ENCODE measurements at places on chromosomes 2 and 18.

GRCh38 chr18:58117786-58118403 is 73.9 kb downstream of the NEDD4L start:
- no peak for DNase-seq

DNA sequence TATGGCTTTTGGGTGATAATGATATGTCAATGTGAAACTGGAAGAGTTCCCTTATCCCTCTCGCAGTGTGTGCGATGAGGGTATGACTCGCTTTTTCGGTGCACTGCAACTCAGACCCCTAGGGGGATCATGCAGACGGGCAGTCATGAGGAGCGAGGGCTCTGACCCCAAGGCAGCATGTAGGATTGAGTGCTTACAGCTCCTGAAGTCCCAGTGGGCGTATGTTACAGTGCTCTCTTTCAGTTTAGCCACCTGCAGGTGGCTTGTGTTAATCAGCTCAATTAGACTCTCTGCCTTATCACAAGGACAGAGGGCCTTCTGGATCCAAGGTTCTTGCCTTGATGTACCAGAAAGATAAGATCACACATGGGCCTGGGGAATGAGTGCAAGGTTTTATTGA is 1269.9 kb upstream of the GYPC start:
- DNase-seq, result no peak

DNA sequence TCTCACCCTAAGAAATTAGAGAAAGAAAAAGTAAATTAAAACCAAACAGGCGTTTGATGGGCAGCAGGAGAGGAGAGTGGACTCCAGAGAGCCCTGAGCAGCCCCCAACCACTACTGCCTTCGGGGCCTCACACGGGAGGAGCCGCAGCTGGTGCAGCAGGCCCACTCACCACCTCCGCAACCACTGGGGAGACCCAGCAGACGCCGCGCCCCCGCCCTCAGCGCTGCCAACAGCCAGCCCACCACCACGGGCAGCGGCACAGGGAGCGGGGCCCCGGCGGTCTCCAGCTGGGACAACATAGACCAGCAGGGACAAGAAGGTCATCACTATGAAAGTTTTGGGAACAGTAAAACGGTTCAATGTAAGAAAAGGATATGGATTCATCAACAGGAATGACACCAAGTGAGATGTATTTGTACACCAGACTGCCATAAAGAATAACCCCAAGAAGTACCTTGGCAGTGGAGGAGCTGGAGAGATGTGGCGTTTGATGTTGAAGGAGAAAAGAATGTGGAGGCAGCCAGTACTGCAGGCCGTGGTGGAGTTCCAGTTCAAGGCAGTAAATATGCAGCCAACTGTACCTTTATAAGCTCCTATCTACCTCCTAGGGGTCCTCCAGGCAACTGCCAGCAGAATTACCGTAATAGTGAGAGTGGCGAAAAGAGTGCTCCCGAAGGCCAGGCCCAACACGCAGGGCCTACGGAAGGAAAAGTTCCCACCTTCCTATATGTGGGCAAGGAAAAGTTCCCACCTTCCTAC is 76.5 kb downstream of the OLA1 start:
- DNase-seq, result no peak

GRCh38 chr2:53442783-53443182 is 324.8 kb upstream of the CHAC2 start:
- no peak for DNase-seq

GRCh38 chr2:16141641-16141921 is 201.2 kb downstream of the MYCN start:
- no peak for DNase-seq

- DNase-seq, result no peak
Measured at GRCh38 chr2:225493420-225494099, 94.0 kb downstream of the NYAP2 start.

DNA sequence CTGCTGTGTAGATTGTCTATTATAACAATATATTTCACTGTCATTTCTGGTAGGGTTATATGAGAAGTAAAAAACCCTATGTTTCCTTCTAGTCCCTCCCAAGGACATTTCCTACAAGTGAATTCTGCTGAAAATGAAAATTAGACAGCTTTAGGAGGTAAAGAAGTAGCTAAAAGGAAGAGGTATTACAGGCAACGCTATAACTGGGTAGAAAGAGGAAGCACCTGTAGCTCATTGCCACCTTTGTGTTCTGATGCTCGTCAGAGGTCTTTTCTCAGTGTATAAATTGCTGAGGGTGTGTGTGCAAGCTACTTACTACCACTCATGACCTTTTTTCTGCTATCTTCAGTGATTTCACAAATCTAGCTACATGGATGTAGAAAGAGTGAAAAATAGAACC is 1.4 kb downstream of the DNAJC10 start:
- no peak for DNase-seq

- no peak for DNase-seq
Measured at GRCh38 chr2:99433340-99433739, 56.5 kb downstream of the REV1 start.

DNA sequence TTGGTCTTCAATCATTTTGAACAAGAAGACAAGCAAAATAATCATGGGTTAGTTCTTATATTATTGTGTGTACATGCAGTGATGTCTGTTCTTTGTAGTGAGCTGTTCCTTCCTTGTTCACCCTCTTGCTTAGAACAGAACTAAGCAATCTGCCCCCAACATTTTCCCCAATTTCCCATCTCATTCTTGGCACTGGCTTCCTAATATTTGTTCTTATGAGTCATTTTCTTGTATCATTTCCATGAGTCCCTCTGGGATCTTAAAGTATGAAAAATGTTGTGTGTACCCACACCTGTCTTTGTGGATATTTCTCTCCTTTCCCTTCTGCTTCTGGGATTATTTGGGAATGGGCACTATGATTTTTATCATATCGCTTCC is 3.5 kb upstream of the IL1B start:
- DNase-seq, result no peak

DNA sequence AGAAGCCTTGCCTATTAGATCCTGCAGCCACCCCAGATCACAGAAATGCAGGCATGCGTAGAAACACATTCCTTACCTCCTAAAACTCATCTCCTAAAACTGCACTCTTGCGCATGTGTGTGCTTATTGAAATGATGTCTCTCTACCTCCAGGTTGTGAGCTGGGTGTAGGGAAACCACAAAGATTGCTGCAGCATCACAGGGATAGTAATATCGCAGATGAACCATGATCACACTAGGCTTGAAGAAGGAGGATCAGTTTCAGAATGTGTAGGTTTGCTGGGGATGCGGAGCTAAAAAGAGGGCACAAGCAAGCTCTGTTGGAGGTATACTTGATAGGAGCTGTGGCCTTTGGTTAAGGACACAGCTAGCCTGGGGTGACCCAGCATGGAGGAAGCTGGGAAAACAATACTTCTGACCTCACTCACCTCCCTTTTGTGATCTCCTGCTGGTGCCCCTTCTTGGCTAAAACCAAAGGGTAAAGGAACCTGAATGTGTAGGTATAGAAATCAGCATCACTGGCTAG is 118.8 kb downstream of the SETBP1 start:
- no peak for DNase-seq

DNA sequence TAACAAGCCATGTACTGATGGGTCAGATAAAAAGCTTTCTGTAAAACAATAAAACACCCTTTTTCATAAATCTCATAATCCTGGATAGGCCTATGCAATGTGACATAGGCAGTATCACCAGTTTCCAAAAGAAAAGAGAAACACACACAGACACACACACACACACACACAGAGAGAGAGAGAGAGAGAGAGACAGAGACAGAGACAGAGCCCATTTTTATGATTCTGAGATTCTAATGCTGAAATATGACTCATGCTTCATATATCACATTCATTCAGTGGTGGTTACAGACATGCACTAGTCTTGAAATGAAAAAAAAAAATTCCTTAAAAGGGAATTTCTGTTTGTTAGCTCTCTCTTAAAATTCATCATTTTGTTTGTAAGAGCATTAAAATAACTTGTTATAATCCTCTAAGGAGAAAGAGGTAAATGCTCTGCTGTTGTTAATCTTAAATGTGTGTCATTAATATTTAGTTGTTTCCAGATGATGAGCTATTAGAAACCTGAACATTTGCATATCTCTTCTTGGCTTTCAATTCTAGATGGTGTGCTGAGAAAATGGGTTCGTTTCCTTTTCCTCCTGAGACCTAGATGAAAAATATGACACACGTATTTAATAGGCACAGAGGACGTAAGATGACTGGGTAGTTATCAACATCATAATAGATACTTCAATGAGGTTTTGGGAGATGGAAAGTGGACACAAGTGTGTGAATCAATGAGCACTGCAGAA is 1598.7 kb upstream of the ACVR2A start:
- no peak for DNase-seq

- DNase-seq, result no peak
Measured at GRCh38 chr18:79211844-79212243, 142.7 kb downstream of the ATP9B start.

GRCh38 chr18:61865466-61866175 is 27.2 kb downstream of the RNF152 start:
- DNase-seq, result no peak

DNA sequence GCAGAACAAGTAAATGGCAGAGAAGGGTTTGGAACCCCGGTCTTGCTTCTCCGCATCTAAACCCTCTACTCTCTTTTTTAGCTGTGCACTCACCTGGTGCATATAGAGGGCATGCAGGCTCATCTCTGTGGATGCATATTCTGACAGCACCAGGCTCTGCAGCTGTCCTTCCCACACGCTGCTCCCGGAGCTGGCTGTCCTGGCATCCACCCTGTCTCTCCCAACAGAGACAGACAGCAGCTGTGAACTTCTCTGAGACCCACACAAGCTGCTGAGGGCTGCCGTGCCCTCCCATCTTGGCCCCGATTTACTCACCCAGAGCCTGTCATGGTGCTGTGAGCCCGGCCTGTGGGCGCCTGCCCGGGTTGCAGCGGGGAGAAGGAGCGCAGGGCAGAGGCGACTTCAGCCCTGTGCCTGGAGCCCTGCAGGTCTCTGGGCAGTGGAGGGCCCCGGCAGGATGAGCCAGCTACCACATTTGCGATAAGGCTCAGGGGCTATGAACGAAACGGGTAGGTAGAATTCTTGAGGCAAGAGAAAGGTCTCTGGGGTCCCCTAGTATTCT is 3.3 kb upstream of the ABCB6 start:
- DNase-seq, result no peak
